Peyer's patch (tissue), 4 donors: ENCODE measurements at places on chromosomes 7 and 10.

GRCh38 chr7:123494193-123494796 is 40.1 kb downstream of the IQUB start:
- no peak for DNase-seq

GRCh38 chr7:112395411-112395810 is 54.8 kb upstream of the IFRD1 start:
- no peak for DNase-seq

DNA sequence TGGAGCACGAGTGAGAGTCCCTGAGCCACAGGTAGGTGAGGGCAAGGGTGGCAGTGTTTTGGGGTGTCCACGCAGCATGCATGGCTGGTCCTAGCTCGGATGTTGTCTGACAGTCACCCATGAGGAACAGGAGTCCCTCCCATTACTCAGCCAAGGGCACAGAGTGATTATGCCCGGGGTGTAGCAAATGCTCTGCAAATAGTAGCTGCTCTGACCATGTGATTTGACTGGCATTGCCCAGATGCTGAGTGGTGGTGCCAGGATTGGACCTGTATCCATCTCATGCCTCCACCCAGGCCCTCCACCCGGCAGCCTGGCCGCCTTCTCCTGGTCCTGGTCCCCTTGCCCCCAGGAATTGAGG is 150.8 kb downstream of the GRK5 start:
- DNase-seq: no peak

- DNase-seq: no peak
Observed at GRCh38 chr10:100774876-100775275, 29.5 kb downstream of the PAX2 start.

DNA sequence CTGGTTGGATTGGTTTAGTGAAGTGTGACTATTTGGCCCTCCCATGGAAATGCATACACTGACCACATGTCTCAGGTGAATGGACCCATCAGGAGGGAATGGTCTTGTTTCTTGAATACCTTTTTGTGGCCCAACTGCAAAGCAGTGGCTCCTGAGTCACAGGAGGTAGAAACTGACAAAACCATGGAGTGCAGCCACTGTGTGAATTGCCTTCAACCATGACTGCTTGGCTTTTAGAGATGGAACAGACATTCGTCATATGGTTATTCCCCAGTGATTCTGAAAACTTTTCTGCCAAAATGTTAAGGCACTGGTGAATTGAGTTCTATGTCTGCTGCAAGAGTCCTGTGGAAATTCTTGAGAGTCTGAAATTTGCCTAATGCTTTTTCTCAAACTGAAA is 64.7 kb downstream of the CDK14 start:
- DNase-seq: no peak

- no peak for DNase-seq
Observed at GRCh38 chr10:9052767-9053166, 998.3 kb downstream of the GATA3 start.

DNA sequence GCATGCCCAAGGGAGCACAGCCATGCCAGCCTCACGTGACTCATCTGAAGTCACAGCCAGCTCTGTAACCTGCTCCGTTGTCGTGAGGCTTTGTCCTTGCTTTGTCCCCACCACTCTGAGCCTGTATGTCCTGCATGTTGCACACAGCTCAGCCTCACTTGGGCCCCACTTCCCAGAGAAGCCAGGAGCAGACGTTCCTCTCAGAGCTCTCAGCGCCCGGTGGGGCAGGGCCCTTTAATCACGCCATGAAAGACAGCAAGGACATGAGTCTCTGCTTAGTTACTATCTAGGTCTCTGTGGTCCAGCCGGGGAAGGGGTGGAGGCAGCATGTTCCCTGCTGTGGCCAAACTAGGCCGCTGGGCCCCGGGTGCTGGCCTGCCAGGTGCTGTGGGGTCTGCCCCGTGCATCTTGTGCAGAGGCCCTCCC is 127.4 kb upstream of the FAM20C start:
- no peak for DNase-seq

DNA sequence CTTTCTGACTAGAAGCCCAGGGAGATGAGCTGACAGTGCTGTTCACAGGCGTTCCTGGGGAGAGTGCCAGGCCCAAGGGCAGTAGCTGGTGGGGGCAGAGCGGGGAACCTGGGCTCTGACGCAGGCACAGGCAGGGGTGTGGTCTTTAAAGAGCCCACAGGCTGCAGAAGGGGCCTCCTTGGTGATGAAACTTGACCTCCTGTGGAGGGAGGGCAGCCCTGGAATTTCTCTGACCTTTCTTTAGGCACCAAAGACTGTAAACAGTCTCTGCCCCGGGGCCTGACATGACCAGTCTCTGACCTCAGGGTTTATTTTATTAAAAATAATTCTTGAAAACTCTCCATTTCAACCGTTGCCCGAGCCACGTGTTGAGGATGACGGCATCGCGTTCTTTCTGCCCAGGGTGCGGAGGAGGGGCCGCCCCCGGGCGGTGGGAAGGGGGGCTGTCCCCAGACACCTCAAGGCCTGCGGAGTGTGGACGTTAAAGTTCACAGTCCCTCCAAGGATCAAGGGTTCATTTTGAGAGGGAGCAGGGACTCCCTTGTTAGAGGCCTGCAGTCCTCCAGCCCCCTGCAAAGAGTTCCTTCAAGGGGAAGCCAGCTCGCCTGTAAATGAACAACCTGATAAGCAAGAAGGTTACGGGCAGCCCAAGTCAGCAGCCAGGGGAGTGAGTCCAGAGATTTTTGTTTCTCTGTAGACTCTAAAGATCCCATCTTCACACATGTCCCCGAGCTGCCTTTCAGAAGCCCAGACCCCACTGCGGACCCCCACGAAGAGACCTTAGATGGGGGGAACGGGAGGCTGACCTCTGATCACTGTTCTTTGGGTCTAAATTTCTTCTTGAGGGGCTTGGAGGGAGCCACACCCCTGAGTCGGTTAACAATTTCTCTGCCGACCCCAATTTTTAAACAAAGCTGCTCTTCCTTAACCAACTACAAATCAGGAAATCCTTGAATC is 128.9 kb downstream of the VIPR2 start:
- peak; percentile 61 for DNase-seq

DNA sequence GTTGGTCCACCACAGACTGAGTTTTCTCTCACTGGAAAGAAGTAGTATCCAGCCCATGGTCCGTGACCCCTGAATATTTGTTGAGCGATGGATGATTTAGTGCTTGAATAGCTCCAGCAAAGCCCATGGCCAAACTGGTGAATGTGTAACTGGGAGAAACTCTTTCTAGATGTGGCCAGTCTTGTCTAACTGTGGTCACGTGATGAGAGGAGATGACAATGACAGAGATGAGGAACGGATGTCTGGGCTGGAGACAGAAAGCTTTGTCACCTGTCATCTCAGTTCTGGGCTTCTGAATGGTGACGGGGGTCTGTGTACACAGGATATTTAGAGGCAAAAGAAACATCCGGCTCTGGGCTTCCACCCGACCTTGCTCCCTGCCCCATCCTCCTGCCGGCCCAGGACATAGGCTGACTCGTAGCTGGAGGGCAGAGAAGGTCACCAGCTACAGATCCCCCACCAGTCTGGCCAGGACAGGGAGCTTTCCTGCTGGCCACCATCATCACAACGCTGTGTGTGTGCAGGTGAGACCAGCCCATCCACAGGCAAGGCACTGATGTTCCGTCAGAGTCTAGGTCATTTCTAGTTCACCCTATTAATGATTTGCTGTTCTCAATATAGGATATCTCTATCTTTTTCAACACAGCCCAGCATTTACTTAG is 152.5 kb upstream of the TNS3 start:
- no peak for DNase-seq

- DNase-seq: no peak
Observed at GRCh38 chr7:82700741-82701140, 257.2 kb upstream of the CACNA2D1 start.

GRCh38 chr7:70071766-70072165 is 473.5 kb downstream of the AUTS2 start:
- no peak for DNase-seq

- DNase-seq: no peak
Observed at GRCh38 chr7:87354749-87355148, 9.3 kb downstream of the CROT start.

DNA sequence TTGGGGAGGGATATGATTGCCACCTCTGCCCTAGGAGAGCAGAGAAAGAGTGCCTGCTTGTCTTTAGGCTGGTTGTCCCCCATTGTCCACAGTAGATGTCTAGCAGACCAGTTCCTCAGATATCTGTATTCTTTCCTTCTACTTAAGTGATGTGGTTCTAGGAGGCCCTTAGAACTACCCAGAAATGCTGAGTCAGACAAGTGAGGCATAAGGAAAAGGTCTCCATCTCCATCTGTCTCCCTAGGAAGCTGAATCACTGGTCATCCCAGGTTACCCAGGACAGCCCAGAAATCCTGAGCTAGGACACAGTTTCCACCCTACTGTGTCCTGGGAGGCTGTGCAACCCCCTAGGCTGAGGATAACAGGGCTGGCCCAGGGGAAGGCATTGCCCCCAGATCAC is 93.4 kb upstream of the INHBA start:
- DNase-seq: no peak

GRCh38 chr7:1401011-1401410 is 58.3 kb downstream of the MICALL2 start:
- no peak for DNase-seq

- no peak for DNase-seq
Observed at GRCh38 chr7:127485482-127485881, 93.0 kb upstream of the ZNF800 start.

DNA sequence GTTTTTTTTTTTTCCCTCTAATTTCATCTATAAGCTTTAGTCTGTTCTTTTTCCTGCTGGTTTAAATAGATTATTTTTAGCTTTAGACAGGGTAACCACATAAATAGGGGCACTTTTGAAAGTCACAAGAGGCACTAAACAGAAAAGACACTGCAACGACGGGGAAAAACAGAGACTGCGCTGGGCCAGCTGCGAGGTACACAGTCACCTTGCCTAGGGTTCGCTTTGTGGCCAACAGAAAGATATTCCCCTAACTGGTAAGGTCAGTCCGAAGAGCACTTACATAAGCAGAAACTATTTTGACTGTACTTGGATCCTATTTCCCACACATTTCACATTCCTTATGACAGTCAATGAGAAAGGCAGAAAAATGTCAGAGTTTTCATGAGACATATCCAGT is 175.6 kb upstream of the PHF14 start:
- no peak for DNase-seq

- no peak for DNase-seq
Observed at GRCh38 chr10:85458324-85458723, 908.3 kb downstream of the GRID1 start.

DNA sequence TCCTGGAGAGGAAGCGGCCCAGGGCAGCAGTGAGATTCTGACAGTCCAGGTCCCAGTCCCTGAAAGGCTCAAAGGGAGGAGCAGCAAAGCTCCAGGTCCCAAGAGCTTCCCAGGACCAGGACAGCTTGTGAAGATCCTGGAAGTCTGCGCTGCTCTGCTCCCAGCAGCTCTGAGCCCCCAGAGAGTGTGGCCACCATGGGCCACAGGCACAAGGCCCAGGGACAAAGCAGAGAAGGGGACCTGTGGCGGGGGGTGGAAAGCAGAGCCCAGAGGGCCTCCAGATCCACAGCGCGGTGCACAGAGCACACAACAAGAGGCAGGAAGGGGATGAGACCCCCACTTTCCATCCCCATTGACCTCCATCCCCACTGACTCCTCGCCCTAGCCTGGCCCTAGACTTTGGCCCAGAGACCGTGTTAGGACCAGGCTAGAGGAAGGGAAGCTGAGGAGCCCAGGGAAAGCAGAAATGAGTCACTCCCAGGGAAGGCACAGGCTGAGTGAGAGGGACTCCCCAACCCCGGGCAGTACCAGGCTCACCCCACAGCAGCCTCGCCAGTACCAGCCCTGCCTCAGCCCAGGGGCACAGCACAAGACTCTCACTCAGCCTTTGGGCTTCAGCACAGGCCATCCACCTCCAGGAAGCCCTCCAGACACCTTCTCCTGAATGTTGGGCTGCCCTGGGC is 75.5 kb downstream of the GRID1 start:
- DNase-seq: no peak

DNA sequence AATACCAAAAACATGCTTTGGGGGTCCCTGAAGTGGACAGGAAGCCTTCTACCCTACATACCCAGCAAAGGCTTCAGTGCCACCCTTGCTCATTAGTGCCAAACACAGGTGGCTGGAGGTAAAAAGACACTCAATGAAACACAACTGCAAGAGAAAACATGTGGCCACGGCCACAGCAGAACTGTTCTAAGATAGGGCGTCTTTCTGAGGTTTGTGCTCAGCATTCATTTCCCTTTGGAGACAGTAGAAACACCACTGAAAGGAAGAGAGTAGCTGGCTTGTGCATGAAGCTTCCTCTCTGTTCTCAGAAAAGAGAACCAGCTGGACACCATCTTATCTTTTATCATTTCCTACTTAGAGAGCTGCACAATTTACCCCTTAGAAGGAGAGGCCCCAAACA is 143.0 kb downstream of the PLXNA4 start:
- DNase-seq: no peak

GRCh38 chr7:115356999-115357702 is 435.3 kb downstream of the MDFIC start:
- DNase-seq: no peak

- no peak for DNase-seq
Observed at GRCh38 chr7:135965602-135966001, 11.6 kb downstream of the MTPN start.
